ENCODE measurements at places on chromosomes 3 and 15. TPM values are rescaled to one million over a fixed set of nuclear protein-coding genes. Genes with fewer than 3 reads are reported as not detected.

Gene CCDC191
- total RNA-seq: 8.6 TPM

Gene KLHL40
- total RNA-seq: not detected

Gene NANOGP8
- not detected for total RNA-seq

- no peaks in the 10 kb centered on the region for H3K4me1 ChIP-seq
- H3K36me3 ChIP-seq: no peaks in the 10 kb centered on the region
Observed at GRCh38 chr3:118793176-118793575, 241.5 kb downstream of the IGSF11 start.

DNA sequence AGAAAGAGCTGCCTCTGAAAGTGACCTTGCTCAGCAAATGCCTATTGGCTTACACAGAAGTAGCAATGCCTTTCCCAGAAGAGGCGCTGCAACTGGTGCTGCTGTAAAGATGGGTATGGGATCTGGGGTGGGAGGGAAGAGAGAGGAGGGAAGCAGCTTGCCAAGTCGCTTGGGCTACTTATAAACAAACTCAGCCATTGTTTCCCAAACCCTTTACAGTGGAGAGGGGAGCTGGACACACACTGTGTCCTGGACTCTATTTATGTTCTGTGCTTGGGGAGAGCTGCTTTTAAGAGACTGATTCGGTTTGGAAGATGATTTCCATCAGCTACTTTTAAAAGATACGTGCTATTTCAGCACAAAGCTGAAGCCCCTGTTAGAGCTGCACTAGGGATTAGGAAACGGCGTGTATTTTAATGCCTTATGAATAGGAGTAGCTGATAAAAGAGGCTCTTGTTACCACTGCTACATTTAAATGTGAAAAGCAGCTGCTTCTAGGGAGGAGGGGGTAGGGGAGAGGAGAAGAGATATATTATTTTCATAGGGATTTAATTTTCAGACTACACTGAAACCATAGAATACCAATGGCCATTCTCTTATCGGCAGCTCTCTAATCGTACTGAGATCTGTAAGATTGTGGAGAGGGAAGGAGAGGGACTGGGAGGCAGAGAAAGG lies 440.6 kb downstream of the MCTP2 start:
- no peak for DNase-seq
- H3K4me3 ChIP-seq: no peak overlapping the region
- no peaks in the 10 kb centered on the region for H3K36me3 ChIP-seq
- H3K27me3 ChIP-seq: no peaks in the 10 kb centered on the region

DNA sequence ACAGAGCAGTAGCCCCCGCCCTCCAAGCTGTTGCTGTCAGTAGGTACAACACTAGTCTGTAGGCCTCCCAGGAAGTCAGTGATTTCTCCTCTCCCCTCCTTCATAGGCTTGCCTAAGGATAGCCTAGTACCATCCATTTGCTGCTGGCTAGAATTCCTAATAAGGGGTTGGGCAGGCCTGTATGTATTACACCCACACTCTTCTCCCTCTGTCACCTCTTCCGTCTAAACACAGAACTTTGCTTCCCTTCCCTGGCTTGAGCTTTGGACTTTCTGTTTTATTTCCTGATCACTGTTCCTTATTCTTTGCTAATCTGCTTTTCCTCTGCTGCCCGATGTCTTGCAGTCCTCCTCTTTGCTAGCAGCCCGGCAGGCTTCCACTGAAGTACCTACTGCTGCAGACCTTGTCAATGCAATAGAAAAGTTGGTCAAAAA lies 93.4 kb upstream of the UMPS start:
- no peak overlapping the region for H3K27ac ChIP-seq
- no peaks in the 10 kb centered on the region for H3K4me1 ChIP-seq
- H3K27me3 ChIP-seq: no peaks in the 10 kb centered on the region
- DNase-seq: no peak
- H3K4me3 ChIP-seq: no peak overlapping the region
- H3K36me3 ChIP-seq: no peaks in the 10 kb centered on the region

GRCh38 chr3:25448750-25449692 lies 21.0 kb downstream of the RARB start:
- no peak overlapping the region for H3K4me3 ChIP-seq
- no peak for DNase-seq
- H3K4me1 ChIP-seq: peaks cover 23% of the 10 kb centered on the region
- H3K36me3 ChIP-seq: no peaks in the 10 kb centered on the region
- H3K27me3 ChIP-seq: no peaks in the 10 kb centered on the region
- peak overlapping the region; percentile 42 for H3K27ac ChIP-seq

- H3K27ac ChIP-seq: no peak overlapping the region
- H3K4me1 ChIP-seq: peaks cover 6% of the 10 kb centered on the region
- no peak overlapping the region for H3K4me3 ChIP-seq
- DNase-seq: no peak
- H3K36me3 ChIP-seq: no peaks in the 10 kb centered on the region
Observed at GRCh38 chr3:176939022-176939817, 258.1 kb downstream of the TBL1XR1 start.
